ENCODE measurements at places on chromosomes 6 and 20.
A peak's percentile ranks its signal among the peaks of the same experiment; 100 is the strongest.

DNA sequence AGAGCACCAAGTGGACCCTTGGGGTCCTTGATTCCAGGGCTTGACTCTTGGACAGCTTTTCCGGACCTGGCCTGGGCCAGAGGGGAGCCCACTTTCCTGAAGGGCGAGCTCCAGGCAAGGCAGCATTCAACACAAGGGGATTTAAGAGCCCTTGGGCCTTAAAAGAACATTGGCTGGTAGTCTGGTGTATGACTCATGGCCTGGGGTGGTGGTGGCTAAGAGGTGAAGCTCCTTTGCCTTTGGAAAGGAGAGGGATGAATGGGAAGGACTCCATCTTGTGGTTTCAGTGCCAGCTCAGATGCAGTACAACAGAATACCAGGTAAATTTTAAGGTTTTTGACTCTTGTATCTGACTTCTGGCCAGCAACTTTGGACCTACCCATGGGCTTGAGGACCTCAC lies 760.7 kb downstream of the GRIK2 start:
- no peak for DNase-seq

- DNase-seq = no peak
Measured at GRCh38 chr20:9035126-9035525, 33.8 kb upstream of the PLCB4 start.

- no peak for DNase-seq
Measured at GRCh38 chr20:21436205-21436604, 38.9 kb upstream of the NKX2-4 start.

- peak; percentile 30 for DNase-seq
Measured at GRCh38 chr20:49846206-49846807, 33.7 kb downstream of the SLC9A8 start.

DNA sequence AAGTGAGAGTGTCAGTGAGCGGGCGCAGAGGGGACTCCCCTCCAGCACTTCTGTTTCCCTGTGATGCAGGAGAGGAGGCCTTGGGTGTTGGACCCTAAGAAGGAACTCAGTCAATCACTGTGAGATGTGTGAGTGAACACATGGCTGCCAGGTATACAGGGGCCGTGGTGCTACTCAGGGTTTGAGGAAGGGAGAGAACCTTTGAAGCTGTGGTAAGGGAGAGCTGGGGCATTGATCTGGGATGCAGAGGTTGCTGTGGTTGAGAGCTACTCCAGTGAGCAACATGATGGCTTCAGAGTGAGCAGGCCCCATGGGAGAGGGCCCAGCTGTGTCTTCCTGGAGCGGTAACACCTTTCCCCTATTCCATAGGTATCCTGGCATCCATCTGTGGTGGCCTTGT lies 99.2 kb downstream of the SLC22A3 start:
- no peak for DNase-seq

DNA sequence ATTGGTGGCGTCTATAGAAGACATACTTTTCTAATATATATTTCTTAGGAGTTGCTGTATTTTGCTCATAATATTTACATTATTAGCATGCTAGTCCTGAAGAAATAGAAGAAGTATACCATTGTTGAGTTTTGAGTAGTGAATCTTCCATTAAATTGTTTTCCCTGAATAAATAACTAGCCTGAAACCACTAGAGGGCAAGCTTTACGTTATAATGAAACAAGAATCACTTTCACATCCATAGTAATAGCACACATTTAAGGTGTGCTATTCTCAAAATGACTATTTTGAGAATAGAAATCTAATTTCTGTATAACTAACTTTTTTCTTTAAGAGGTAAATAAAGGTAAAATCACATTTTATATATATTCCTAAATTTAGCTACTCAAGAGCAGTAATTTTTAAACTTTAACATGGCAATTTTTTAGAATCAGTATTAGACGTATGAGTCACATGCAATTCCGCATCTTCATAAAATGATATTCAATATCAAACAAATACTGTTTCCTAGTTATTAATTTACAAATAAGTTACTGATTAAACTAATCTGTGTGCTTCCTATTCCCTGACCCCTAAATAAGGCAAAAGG lies 213.2 kb upstream of the MANEA start:
- DNase-seq = peak; percentile 16

- DNase-seq = no peak
Measured at GRCh38 chr6:155245831-155246230, 18.0 kb upstream of the CLDN20 start.

DNA sequence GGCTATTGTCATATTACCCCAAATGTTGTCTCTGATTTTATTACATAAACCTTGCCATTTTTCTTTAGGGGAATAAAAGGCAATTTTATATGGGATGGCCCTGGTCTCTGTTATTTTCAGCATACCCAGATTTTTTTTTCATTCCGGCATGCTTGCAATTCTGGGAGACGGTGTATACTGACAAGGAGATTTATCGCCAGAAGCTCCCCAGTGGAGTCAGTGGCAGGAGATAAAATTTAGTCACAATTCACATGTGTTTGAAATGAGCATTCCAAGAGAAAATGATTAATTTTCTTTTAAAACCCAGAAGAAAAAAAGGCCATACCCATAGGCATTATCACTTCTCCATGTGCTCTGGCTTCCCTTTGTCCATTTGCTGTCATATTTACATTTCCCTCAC lies 250.8 kb upstream of the RSPO3 start:
- no peak for DNase-seq

DNA sequence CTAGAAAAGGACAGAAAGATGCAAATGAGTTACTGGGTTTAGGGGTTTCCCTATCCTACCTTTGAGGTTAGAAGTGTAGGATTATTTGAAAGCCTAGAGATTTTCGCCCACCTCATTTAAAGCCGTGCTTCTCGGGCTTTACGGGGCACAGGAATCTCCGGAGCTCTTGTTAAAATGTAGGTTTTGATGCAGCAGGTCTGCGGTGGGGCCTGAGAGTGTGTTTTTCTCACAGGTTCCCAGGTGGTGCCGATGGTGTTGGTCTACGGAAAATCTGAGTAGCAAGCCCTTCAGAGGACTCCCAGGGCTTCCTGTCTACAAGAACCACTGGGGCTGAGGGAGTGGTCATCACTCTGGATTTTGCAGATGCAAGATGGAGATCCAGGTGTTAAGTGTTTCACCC lies 47.5 kb downstream of the TRAM2 start:
- DNase-seq = no peak

GRCh38 chr6:11161031-11161956 lies 49.8 kb upstream of the ERVFRD-1 start:
- DNase-seq = no peak

- DNase-seq = no peak
Measured at GRCh38 chr6:155186052-155186658, 77.7 kb upstream of the CLDN20 start.

All from NCI-H1092 (cell line).